Right ventricle myocardium inferior (tissue), 1 donor: ENCODE measurements at places on chromosomes 13 and 19. TPM values are rescaled to one million over a fixed set of nuclear protein-coding genes. Genes with fewer than 3 reads are reported as not detected.

The SELENOV gene
- total RNA-seq, result not detected

The MEDAG gene
- total RNA-seq, result 4.7 TPM

The SEMA6B gene
- total RNA-seq, result 16.7 TPM

The LENG8 gene
- total RNA-seq, result 59.0 TPM

The POU4F1 gene
- not detected for total RNA-seq

The YJEFN3 gene
- 6.5 TPM for total RNA-seq

The MRPL57 gene
- 22.3 TPM for total RNA-seq

The TNFRSF19 gene
- total RNA-seq, result 36.5 TPM

The ZNF234 gene
- 9.4 TPM for total RNA-seq

The NR1H2 gene
- 69.5 TPM for total RNA-seq

The RASIP1 gene
- total RNA-seq, result 15.3 TPM

The DAPK3 gene
- 67.5 TPM for total RNA-seq

The GAPDHS gene
- not detected for total RNA-seq

The ZNF439 gene
- 3.4 TPM for total RNA-seq

The BRSK1 gene
- total RNA-seq, result 2.4 TPM

The ZNF154 gene
- 3.3 TPM for total RNA-seq

The LRRC4B gene
- 0.92 TPM for total RNA-seq

The SERPINE3 gene
- not detected for total RNA-seq

The EDDM13 gene
- total RNA-seq, result not detected

The NLRP4 gene
- total RNA-seq, result not detected

The EHD2 gene
- 60.5 TPM for total RNA-seq

The OLFM4 gene
- 0.27 TPM for total RNA-seq
